ENCODE measurements at places on chromosomes 11 and 22. TPM values are rescaled to one million over a fixed set of nuclear protein-coding genes. Genes with fewer than 3 reads are reported as not detected.

The DNAL4 gene
- total RNA-seq = 12.2 TPM

DNA sequence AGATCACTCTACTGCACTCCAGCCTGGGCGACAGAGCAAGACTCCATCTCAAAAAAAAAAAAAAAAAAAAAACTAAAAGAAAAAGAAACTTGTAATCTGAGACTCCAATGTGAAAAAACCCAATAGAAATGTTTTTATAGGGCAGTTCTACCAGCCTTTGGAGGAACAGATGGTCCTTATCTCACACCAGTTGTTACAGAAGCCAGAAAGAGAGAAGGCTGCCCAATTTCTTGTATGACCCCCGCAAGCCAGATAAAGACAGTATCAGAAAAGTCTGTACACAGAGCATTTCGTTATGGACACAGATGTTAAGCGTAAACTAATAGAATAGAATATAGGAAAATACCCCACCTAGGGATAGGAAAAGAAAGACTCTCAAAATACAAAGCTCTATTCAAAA, 11.3 kb upstream of the TSGA10IP start:
- DNase-seq = no peak
- no peaks in the 10 kb centered on the region for H3K27me3 ChIP-seq
- H3K4me3 ChIP-seq = no peak overlapping the region
- H3K27ac ChIP-seq = no peak overlapping the region
- no peaks in the 10 kb centered on the region for H3K36me3 ChIP-seq
- H3K4me1 ChIP-seq = peaks cover 30% of the 10 kb centered on the region

GRCh38 chr11:112941104-112941503, 20.1 kb upstream of the NCAM1 start:
- DNase-seq = no peak
- H3K27me3 ChIP-seq = no peaks in the 10 kb centered on the region
- H3K4me1 ChIP-seq = peaks cover 2% of the 10 kb centered on the region
- H3K36me3 ChIP-seq = no peaks in the 10 kb centered on the region
- H3K4me3 ChIP-seq = no peak overlapping the region
- no peak overlapping the region for H3K27ac ChIP-seq

The MIAT gene
- total RNA-seq = 58.2 TPM

The F2 gene
- total RNA-seq = 0.73 TPM

- no peak for DNase-seq
- no peaks in the 10 kb centered on the region for H3K36me3 ChIP-seq
- H3K27me3 ChIP-seq = no peaks in the 10 kb centered on the region
- H3K27ac ChIP-seq = no peak overlapping the region
- no peak overlapping the region for H3K4me3 ChIP-seq
- H3K4me1 ChIP-seq = peaks cover 19% of the 10 kb centered on the region
Measured at GRCh38 chr11:123451183-123451781, 21.2 kb downstream of the GRAMD1B start.

DNA sequence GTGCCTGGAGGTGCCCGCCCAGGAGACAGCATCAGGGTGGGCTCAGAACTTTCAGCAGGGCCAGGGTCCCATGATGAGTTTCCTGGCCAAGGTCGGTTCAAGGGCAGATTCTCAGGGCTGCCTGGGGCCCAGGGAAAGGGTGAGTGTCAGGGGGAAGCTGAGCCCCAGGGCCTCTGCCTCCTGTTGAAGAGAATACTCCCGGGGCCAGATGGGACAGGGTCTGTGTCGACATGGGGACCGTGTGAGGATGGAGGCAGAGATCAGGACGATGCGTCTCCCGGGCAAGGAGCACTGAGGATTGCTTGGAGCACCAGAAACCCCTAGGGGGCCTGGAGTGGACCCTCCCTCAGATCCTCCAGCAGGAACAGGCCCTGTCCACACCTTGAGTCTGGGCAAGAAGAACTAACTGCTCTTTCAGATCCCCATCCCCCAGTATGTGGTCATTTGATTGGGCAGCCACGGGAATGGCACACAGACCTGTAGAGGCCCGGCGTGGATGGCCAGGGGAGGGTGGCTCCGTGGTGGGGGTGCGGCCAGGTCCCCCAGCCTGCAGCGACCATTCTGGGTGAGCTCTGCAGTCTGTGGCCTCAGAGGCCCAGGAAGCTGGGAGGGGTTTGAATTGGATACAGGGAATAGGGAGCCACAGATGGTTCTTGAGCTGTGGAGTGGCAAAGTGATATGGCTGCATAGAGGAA, 1078.7 kb downstream of the BRD1 start:
- H3K27ac ChIP-seq = no peak overlapping the region
- H3K4me1 ChIP-seq = no peaks in the 10 kb centered on the region
- H3K27me3 ChIP-seq = no peaks in the 10 kb centered on the region
- no peak for DNase-seq
- no peaks in the 10 kb centered on the region for H3K36me3 ChIP-seq

The SULT4A1 gene
- 12.6 TPM for total RNA-seq

All from WTC11 (cell line).